ENCODE measurements at places on chromosomes 2 and 18. TPM values are rescaled to one million over a fixed set of nuclear protein-coding genes. Genes with fewer than 3 reads are reported as not detected.

DNA sequence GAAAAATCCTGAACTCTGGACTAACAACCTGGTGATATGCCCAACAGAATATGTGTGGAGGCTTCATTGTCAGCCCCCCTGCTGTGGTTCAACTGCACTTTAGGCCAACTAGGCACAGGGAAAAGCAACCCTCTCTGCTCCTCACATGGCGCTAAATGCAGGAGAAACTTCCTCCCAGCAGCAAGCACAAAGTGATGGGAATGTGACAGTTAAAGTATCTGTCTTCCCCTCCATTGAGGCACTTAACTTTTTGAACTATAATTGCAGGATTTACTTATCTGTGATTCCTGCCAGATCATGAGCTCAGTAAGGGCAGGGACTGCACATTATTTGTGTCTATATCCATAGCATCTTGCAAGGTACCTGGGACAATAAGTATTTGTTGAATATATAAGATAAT lies 981.2 kb upstream of the KLHL29 start:
- no peak for DNase-seq

GRCh38 chr2:34123996-34124785 lies 525.1 kb upstream of the FAM98A start:
- no peak for DNase-seq

DNA sequence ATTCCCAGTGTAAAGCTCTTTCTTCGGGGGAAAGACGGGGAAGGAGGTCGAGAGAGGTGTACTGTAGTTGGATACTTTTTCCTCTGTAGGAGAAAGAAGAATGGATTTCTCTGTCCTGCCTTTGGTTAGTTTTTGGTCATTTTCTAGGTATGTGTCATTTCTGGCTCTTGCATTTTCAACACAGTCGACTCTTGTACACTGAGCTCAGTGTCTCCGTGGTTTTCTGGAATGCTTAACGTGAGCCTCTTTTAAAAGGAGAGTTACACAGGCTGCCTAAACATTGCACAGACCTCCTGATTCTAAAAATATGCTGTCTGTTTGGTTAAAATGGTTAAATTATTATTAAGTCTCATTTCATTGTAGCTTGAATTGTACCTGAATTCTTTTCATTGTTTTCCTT lies 21.8 kb upstream of the GLS start:
- DNase-seq: no peak

GRCh38 chr2:26894136-26894535 lies 46.2 kb downstream of the DPYSL5 start:
- DNase-seq: no peak

GRCh38 chr2:72325592-72326422 lies 178.1 kb upstream of the CYP26B1 start:
- DNase-seq: no peak

DNA sequence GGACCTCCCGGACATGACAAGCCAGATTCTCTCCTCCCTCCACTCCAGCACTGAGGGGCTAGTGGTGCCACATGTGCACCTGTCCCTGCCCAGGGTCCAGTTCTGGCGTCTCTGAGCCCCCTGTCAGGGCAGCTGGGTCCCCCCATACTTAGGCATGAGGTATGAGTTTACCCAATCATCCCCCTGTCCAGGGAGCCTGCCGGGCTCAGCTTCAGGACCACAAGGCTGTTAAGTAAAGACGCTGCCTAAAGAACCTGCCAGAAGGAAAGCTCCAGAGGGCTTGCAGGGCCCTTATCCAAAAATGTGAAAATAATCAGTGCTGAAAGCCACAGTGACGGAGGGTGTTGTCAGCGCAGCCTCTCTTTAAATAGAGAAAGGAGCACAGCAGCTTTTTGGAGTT lies 40.0 kb downstream of the SH3BP4 start:
- DNase-seq: no peak

DNA sequence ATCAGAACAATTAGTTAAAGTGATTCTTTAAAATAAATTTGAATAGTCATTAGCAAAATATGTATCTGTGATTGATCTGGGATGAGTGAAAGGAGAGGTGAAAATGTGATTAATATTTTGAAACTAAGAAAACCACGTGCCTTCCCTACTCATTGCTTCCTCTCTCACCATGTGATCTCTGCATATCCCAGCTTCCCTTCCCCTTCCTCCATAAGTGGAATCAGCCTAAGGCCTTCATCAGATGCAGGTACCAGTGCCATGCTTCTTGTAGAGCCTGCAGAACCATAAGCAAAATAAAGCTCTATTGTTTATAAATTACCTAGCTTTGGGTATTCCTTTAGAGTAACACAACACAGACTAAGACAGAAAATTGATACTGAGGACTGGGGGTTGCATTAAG lies 11.2 kb upstream of the STAT1 start:
- no peak for DNase-seq

- no peak for DNase-seq
Observed at GRCh38 chr2:26598336-26598995, 42.7 kb downstream of the CIB4 start.

GRCh38 chr18:24778810-24779418 lies 318.5 kb downstream of the HRH4 start:
- no peak for DNase-seq

GRCh38 chr18:49628119-49628518 lies 66.3 kb downstream of the LIPG start:
- DNase-seq: no peak

DNA sequence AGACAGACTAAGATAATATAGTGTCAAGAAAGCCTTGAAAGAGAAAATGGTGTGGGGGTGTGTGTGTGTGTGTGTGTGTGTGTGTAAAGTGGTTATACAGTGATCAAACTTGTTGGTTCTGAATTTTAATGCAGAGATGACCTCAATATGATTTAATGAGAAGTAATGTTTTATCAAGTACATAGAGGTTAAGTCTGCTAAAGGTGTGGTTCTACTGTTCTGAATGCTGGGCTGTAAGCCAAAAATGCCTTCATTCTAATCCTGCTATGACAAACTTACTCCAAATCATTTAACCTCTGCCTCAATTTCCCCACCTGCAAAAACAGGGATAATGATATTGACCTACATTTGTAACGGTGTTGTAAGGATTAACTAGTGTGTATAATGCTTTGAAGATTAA lies 87.9 kb downstream of the WDPCP start:
- DNase-seq: no peak

DNA sequence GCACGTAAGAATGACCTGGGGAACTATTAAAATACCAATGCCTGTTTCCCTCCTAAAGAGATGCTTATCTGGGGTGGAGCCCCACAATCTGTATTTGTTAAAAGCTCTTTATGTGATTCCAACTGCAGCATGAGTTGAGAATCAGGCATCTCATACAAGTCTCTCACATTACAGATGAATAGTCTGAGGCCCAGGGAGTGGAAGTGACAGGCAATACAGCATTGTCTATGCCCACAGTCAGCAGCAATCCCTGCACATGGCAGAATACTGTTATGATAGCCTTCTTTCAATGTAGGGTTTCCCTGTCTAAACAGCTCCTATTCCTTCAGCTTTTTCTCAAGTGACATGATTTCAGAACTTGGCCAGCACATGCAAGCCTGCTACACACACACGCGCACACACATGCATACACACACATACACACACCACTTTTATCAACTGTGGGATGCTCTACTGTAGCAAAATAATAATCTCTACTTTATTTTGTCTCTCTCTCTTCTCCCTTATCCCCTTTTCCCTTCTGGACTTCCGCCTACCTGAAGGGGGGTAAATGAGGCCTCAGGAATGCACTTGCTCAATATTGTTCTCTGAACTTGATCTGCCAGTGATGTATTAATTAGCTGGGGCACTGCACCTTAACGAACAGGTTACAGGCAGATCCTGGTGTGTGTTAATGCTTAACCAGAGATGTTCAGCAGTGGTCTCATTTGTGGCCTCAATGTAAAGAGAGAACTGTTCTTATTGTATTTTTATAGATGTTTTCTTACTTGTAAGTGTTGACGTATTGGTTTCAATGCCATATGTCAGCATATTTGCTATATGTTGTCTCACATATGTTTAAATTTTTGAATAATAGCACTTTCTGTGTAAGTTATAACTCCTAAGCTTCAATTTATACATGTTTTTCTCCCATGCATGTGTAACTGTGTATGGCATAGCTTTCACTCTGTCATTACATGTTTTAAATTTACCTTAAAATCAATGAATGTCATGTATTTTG lies 116.0 kb downstream of the SETBP1 start:
- DNase-seq: no peak

DNA sequence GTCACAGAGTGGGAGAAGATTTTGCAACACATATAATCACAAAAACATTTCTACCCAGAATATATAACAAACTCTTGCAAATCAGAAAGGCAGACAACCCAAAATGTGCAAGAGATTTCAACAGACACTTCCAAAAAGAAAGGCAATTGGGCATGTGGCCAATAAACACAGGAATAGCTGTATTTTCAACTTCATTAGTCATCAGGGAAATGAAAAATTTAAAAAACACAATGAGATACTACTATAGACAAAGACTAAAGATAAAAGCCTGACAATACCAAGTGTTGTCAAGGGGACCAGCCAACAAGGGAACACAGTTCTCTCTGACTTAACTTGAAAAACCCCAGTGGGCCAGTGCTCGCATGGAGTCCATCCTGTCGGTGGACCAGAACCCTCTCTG lies 40.5 kb downstream of the MTHFD2 start:
- DNase-seq: no peak

GRCh38 chr2:201773990-201774389 lies 6.7 kb downstream of the ALS2 start:
- DNase-seq: no peak

GRCh38 chr2:12127638-12128037 lies 381.2 kb downstream of the LPIN1 start:
- no peak for DNase-seq

- DNase-seq: no peak
Observed at GRCh38 chr2:3432067-3432466, 52.6 kb downstream of the TRAPPC12 start.

- no peak for DNase-seq
Observed at GRCh38 chr2:227613272-227613660, 1.4 kb downstream of the SCYGR3 start.

DNA sequence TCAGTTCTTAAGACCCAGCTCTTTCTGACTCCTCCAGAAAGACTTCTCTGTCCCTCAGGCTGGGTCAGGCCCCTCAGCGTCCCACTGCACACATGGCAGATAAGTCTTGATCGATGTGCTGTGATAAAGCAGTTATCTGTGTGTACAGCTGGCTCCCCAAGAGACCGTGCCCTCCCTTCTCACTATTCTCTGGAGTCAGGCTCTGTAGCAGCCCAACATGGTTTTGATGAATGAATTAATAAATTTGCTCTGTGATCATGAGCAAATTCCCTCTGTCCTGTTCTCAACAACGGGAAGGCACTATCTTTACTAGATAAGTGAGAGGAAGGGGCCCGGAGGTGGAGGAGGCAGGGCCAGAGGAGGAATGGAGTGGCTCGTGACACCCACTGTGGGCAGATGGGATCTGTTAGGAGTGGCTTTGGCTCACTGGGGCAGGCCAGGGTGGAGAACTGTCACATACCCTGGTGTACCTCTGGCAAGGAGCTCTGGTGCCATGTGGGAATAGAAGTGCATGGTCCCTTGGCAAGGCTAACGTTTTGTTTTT lies 48.3 kb downstream of the ZFP36L2 start:
- DNase-seq: no peak

Gene SRD5A2
- total RNA-seq: not detected

Gene ALPG
- total RNA-seq: not detected

Gene AGXT
- total RNA-seq: not detected

Gene VPS4B
- total RNA-seq: 34.2 TPM

Data from neural crest cell (in vitro differentiated cells).